ENCODE measurements at places on chromosomes 3 and 15.
A peak's percentile ranks its signal among the peaks of the same experiment; 100 is the strongest.

DNA sequence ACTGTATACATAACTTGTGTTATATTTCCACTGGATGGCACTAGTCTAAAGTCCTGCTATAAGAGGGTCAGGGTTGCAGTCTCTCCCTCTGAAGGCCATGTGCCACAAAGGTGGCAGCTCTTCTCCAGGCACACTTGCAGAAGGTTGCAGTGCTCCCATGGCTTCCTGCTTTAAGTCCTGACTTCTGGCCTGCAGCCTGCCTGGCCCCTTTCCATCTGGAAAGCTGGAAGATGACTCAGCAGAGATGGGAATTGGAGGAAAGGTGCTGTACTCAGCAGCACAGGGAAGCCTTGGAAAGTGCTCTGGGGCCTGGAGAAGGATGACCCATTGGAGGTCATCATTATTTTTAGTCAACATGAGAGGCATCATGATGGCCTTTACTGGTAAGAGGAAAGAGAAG lies 40.9 kb upstream of the MRPL3 start:
- peak; percentile 68 for DNase-seq

- no peak for DNase-seq
Measured at GRCh38 chr3:20137647-20138046, 48.4 kb downstream of the SGO1 start.

GRCh38 chr15:52749258-52749657 lies 40.9 kb downstream of the ONECUT1 start:
- DNase-seq, result no peak

GRCh38 chr3:113287803-113288648 lies 76.7 kb downstream of the BOC start:
- DNase-seq, result no peak

DNA sequence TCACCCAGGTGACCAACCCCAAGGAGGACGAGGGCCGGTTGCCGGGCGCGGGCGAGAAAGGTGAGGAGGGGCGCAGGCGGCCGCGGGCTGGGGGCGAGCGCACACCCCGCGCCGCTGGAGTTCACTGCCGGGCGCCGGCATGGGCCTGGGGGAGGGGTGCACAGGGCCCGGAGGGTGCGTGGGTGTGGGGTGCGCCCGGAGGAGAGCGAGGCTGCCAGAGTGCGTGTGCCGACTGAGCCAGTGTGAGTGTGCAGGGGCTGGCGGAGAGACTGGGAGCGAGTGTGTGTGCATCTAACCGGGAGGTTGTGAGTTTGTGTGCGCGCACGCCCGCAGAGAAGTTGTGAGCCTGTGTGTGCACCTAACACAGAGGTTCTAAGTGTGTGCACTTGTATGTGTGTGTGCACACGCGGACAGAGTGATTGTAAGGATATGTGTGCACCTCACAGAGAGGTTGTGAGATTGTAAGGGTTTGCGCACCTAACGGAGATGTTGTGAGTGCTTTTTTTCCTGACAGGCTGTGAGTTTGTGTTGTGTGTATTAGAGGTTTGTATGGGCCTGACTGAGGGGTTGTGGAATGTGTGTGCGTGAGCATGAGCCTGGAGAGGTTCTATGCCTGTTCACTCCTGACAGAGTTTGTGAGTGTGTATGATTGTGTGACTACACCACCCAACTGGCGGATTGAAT lies 681 bp downstream of the CTDSPL start:
- DNase-seq, result peak; percentile 15
